ENCODE measurements at places on chromosomes 1 and 21. TPM values are rescaled to one million over a fixed set of nuclear protein-coding genes. Genes with fewer than 3 reads are reported as not detected.

Gene TTC13
- total RNA-seq: 4.6 TPM

Gene SLC6A17
- total RNA-seq: 0.21 TPM

Gene GNB1
- total RNA-seq: 122 TPM

Gene CERS2
- 53.4 TPM for total RNA-seq

Gene PTAFR
- 13.1 TPM for total RNA-seq

Gene PLOD1
- 152 TPM for total RNA-seq

Gene ZNF648
- not detected for total RNA-seq

Gene CTPS1
- 29.9 TPM for total RNA-seq

Gene ATP5PB
- total RNA-seq: 380 TPM

Gene CLCA4
- 6.5 TPM for total RNA-seq

Gene SCAMP3
- 83.8 TPM for total RNA-seq

Gene AK5
- total RNA-seq: 2.3 TPM

Gene FTCD
- not detected for total RNA-seq

Gene EPS15
- total RNA-seq: 18.1 TPM

Gene PROK1
- not detected for total RNA-seq

Gene DIO1
- 0.35 TPM for total RNA-seq
